Naive thymus-derived CD8-positive, alpha-beta T cell (primary cell): ENCODE measurements at places on chromosomes 13 and 19. TPM values are rescaled to one million over a fixed set of nuclear protein-coding genes. Genes with fewer than 3 reads are reported as not detected.

- DNase-seq = no peak
- no peaks in the 10 kb centered on the region for H3K27me3 ChIP-seq
- no peak overlapping the region for H3K27ac ChIP-seq
- peak overlapping the region; percentile 67 for H3K4me3 ChIP-seq
- H3K36me3 ChIP-seq = no peaks in the 10 kb centered on the region
Observed at GRCh38 chr13:100182900-100183490, 94.1 kb downstream of the PCCA start.

DNA sequence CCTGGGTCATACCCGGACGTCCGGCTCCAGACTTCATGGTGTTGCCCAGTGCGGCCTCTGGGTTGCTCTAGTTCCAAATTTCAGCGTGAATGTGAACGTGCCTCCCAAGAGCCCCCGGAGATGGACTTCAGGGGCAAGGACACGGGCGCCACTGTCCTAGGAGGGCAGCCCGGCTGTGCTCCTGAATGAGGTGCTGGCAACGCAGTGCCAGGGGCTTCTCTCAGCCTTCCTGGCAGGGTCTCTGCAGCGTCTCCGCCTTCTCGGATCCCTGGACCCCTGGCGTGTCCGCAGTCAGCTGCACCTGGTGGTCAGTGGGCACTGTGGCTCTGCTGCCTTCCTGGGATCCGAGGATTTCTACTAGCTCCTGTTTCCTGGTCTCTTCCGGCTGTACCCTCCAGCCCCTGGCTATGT lies 101.7 kb upstream of the MCF2L start:
- DNase-seq = no peak
- no peak overlapping the region for H3K4me3 ChIP-seq
- peaks cover 5% of the 10 kb centered on the region for H3K36me3 ChIP-seq
- no peaks in the 10 kb centered on the region for H3K4me1 ChIP-seq

Gene TEKTIP1
- total RNA-seq = 12.5 TPM

DNA sequence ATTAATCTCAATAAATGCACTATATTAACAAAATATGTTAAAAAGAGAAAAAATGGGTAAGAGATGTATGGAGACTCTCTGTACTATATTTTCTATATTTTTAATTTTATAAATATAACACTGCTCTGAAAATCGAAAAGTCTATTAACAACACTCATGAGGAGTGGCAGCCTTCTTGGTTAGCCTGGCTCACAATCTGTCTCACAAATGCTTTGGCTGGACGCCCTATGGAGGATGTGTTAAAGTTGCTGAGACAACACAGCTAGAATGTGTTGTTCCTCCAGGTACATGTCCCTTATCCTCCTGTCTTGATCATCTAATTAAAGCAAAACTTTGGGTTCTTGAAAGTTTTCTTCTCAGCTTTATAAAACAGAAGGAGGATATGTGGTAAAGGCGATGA lies 396.6 kb upstream of the PCDH20 start:
- DNase-seq = no peak
- no peaks in the 10 kb centered on the region for H3K36me3 ChIP-seq
- H3K4me1 ChIP-seq = no peaks in the 10 kb centered on the region
- H3K27me3 ChIP-seq = no peaks in the 10 kb centered on the region
- no peak overlapping the region for H3K27ac ChIP-seq
- H3K4me3 ChIP-seq = no peak overlapping the region

DNA sequence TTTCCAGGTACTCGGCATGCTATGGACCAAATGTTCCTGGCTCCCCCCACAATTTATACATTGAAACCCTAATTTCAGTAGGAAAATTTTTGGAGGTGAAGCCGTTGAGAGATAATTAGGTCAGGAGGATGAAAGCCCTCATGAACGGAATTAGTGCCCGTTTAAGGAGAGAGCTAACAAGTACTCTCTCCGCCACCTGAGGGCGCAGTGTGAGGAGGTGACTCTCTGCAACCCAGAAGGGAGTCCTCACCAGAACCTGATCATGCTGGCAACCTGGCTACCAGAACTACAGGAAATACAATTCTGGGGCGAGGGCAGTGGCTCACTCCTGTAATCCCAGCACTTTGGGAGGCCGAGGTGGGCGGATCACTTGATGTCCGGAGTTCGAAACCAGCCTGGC lies 397.8 kb downstream of the SLITRK5 start:
- no peak overlapping the region for H3K27ac ChIP-seq
- H3K36me3 ChIP-seq = peaks cover 2% of the 10 kb centered on the region
- H3K27me3 ChIP-seq = no peaks in the 10 kb centered on the region
- H3K4me1 ChIP-seq = no peaks in the 10 kb centered on the region
- DNase-seq = no peak

Gene ZNF223
- 7.6 TPM for total RNA-seq

DNA sequence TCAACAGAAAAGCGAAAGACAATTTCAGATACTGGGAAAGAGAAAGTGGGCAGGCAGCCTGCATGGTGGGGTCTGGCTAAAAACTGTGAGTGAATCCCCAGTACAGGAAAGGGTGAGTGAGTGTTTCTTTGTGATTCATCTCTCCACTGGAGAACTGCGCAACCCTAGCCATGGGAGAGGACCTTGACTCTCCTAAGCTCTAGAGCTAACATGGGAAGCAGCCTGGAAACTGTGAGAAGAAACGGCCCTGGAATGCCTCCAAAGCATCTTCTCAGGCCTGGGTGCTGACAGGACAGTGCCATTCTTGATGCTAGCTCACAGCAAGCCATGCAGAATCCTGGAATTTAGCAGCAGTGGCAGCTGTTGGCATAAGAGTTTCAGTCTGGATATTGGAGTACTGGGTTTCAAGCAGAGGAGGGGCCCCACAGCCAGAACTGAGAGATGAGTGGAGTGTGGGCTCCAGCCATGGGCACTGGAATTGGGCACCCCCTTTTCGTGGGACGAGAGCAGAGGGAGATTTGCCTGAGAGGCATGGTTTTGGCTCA lies 18.7 kb upstream of the SLAIN1 start:
- no peak overlapping the region for H3K4me3 ChIP-seq
- no peaks in the 10 kb centered on the region for H3K4me1 ChIP-seq
- no peaks in the 10 kb centered on the region for H3K36me3 ChIP-seq
- DNase-seq = no peak

DNA sequence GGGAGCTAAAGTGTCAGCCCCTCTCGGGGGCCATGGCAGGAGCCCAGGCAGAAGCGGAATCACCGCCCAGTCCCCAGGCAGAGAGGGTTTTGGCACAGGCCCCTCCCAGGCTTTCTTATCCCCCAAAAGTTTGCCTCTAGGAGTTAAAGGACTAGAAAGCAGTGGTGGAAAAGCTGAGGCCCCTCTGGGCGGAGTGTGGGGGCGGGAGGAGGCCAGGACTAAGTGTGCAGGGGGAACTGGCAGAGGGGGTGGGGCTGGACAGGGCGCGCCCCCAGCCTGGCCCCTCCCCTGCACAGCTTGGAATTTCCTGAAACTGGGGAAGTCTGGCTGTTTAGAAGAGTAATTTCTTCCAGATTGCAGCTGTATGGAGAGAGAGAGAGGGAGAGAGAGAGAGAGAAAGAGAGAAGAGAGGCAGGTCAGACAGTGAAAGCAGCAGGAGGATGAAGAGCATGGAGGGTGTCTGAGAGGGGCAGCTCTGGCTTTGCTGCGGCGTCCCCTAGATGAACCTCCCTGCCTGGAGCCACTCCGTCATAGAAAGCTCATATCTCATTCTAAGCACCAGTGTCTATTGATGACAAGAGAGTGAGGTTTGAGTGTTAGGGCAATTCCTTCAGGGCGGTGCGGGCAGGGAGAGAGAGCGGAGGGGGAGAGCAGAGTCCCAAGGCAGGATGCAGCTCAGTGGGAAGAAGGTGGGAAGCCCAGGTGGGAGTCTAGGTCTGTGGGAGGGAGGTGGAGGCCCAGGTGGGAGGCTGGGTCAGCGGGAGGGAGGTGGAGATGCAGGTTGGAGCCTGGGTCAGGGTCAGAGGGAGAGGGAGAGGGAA lies at the start of gene CDC42EP5:
TSS of gene CDC42EP5 (minus strand) at position 226 of the 821 bp plus-strand sequence. CDS start 7,749 bp downstream, outside the sequence.
- H3K27ac ChIP-seq = no peak within 1 kb of the TSS
- peaks cover 59% of the 10 kb centered on the region for H3K27me3 ChIP-seq
- peaks cover 7% of the 10 kb centered on the region for H3K4me1 ChIP-seq
- peak within 1 kb of the TSS; percentile 23 for H3K4me3 ChIP-seq
- no peak for DNase-seq
- H3K36me3 ChIP-seq = no peaks in the 10 kb centered on the region

- no peaks in the 10 kb centered on the region for H3K27me3 ChIP-seq
- H3K27ac ChIP-seq = peak within 1 kb of the TSS; percentile 85
- H3K4me3 ChIP-seq = peak within 1 kb of the TSS; percentile 76
- no peaks in the 10 kb centered on the region for H3K36me3 ChIP-seq
- H3K4me1 ChIP-seq = peaks cover 32% of the 10 kb centered on the region
Observed at GRCh38 chr19:6464070-6464873, at the start of gene CRB3. Gene CRB3 (plus strand): TSS chr19:6464271. CDS start chr19:6464702, 431 bp downstream.

DNA sequence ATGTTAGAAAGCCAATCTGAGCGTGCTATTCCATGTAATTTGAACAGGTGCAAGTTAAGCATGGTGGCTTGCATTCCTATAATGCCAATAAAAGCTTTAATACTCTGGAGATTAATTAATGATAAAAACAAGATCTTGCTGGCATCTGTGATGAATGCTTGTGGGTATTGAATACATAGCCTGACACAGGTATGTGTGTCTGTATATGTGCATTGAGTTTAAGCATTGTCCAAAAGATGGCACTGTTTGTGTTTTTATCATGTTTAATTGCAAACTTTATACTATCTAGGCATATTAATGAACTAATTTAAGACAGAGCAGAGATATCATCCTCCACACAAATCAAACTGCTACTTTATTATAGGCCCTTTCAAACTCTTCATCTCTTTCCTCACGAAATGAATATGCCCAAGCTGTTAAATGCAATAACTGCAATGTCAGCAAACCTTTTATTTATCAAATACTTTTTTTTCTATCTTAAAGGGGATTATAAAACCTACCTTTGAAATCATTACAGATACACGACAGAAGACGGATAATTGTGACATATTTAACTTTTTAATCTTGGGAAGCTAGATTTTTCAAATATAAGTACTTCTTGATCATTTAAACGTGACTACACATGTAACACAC lies 86.5 kb downstream of the TNFSF11 start:
- peaks cover 48% of the 10 kb centered on the region for H3K27me3 ChIP-seq

DNA sequence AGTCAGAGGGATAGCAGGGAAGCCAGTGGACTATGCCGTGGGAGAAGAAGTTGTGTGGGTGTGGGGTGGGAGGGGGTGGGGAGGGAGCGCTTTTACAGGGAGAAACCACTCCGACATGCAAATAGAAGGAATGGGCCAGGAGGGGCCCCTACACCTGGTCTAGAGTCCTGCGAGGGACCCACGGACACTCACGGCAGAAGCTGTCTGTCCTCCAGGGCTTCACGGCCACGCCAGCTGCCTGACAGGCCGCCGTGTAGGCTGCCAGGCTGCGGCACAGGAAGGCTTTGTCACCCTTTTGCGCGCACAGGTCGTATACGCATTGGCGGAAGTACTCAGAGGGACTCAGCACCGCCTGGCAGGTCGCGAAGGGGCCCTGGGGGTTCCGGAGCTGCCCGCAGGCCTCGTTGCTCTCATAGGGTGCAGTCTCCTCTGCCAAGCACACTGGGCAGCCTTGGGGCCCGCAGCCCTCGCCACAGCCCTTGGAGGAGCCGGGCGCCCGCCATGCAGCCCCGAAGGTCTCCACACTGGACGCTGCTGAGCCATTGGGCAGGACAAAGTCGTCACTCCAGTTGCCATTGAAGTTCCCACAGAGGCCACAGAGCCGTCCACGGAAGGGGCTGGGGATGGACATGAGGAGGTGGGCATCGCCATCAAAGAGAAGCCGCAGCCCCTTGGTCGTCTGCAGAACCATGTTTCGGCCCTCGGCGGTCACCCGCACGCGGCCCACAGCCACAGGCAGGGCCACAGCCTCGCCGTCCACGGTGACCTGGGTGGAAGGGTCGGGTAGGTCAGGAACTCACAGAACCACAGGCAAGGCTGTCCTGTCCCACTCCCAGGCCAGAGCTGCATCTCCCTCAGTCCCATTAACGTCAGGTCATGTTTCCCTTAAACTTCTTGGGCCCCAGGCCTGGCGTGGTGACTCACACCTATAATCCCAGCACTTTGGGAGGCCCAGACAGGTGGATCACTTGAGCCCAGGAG lies 26.0 kb upstream of the FBL start:
- H3K4me3 ChIP-seq = no peak overlapping the region
- no peaks in the 10 kb centered on the region for H3K27me3 ChIP-seq
- DNase-seq = no peak
- no peak overlapping the region for H3K27ac ChIP-seq
- H3K4me1 ChIP-seq = no peaks in the 10 kb centered on the region

GRCh38 chr19:20271215-20271926 lies 104.4 kb downstream of the ZNF486 start:
- H3K27me3 ChIP-seq = no peaks in the 10 kb centered on the region
- H3K36me3 ChIP-seq = no peaks in the 10 kb centered on the region
- no peak overlapping the region for H3K4me3 ChIP-seq

DNA sequence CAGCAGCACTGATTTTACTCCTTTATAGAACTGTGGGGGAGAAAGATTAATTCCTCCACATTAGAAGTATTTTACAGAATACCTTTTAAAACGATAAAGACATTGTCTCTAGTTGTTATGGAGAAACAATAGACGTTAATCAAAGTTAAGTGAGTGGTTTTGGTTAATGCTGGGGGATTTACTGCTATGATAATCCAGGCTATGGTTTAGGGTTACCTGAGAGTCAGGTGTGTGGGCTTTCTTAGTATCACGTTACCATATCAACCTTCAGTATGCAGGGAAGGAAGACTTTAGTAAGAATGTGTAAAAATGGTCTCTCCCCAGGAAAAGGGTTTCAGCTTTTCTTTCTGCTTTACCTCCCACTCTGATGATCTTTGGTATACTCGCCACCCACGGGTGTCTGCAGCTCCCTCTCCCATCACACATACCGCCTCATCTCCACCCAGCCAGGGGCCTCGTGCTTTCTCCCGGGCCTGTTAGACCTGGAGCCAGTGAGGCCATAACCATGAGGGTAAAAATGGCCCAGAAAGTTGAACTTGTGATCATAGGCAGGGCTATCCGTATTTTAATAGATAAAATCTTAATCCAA lies 45.6 kb upstream of the WDFY2 start:
- no peaks in the 10 kb centered on the region for H3K36me3 ChIP-seq
- no peak overlapping the region for H3K4me3 ChIP-seq
- peaks cover 2% of the 10 kb centered on the region for H3K27me3 ChIP-seq
- no peak overlapping the region for H3K27ac ChIP-seq
- no peak for DNase-seq

GRCh38 chr13:54647275-54647674 lies 1618.7 kb downstream of the OLFM4 start:
- no peak for DNase-seq
- no peak overlapping the region for H3K27ac ChIP-seq
- no peaks in the 10 kb centered on the region for H3K4me1 ChIP-seq
- H3K27me3 ChIP-seq = no peaks in the 10 kb centered on the region
- H3K4me3 ChIP-seq = no peak overlapping the region
- no peaks in the 10 kb centered on the region for H3K36me3 ChIP-seq

Gene PLK5
- not detected for total RNA-seq
